ENCODE measurements at places on chromosomes 16 and 17. TPM values are rescaled to one million over a fixed set of nuclear protein-coding genes. Genes with fewer than 3 reads are reported as not detected.

Gene HS3ST3A1
- 1.2 TPM for total RNA-seq

Gene SBK1
- not detected for total RNA-seq

Gene GPRC5C
- total RNA-seq: 10.4 TPM

Gene IGSF6
- not detected for total RNA-seq

Gene GCGR
- not detected for total RNA-seq

Gene LAT
- not detected for total RNA-seq

Gene TRPV2
- 0.30 TPM for total RNA-seq
